ENCODE measurements at places on chromosomes 1 and 21.
A peak's percentile ranks its signal among the peaks of the same experiment; 100 is the strongest.

- no peak for DNase-seq
These were observed 43.4 kb downstream of the RGS2 start for GRCh38 chr1:192852001-192852947.

GRCh38 chr1:47873337-47873736, 123.8 kb downstream of the TRABD2B start:
- no peak for DNase-seq

DNA sequence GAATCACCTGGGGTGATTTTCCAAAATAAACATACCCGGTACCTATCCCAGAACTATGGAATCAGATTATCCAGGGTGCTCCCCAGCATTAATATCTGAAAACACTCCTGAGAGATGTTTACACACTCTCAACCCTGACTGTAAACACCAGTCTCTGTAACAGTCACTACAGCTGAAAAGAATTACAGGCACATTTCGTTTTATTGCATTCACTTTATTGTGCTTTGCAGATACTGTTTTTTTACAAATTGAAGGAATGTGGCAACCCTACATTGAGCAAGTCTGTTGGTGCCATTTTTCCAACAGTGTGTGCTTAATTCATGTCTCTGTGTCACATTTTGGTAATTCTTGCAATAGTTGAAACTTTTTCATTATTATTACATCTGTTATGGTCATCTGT, 31.8 kb downstream of the HSF2BP start:
- DNase-seq: no peak

DNA sequence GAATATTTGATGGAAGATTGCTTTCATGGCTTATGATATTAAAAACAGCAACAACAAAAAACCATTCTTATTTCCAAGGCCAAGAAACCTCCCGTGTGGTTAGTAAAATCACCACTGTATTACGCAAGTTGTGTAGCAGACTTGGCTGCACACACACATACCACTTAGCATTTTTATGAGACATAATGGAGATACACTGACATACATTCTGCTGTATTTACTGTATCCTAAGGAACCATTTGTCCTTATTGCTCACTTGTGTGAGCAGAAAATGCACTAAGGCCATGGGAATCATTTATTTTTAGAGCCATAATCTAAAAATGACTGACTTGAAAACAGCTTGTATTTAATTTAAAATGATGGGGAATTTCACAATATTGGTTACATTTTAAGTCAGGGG, 584 bp upstream of the C1orf141 start:
- no peak for DNase-seq

DNA sequence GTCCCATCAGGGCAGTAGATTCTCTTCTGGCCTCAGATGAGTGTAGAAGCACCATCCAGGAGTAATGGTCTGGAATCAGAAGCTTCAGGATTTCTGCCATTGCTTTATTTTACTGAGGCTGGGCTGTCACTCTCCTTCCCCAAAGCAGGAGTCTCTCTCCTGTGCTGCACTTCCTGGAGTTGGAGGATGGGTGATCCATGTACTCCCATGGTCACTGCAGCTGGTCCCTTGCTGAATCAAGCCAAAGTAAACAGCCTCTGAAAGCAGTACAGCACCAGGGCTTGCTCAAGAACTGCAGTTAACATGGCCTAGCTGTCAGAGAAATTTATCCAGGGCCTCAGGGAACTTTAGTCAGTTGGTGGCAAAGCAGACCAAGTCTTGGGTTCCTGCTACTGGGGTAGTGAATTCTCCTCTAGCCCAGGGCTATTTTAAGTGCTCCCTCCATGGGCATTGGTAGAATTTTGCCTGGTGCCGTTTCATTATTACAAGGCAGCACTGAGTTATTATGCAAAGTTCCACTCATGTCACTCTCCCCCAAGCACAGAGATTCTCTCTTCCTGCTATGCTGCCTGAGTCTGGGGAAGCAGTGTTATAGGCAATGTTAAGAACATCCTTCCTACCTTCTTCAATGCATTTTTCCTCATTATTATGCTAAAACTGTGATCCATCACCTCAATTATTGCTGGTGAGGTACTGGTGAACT, 29.5 kb downstream of the DRAM2 start:
- peak; percentile 25 for DNase-seq

DNA sequence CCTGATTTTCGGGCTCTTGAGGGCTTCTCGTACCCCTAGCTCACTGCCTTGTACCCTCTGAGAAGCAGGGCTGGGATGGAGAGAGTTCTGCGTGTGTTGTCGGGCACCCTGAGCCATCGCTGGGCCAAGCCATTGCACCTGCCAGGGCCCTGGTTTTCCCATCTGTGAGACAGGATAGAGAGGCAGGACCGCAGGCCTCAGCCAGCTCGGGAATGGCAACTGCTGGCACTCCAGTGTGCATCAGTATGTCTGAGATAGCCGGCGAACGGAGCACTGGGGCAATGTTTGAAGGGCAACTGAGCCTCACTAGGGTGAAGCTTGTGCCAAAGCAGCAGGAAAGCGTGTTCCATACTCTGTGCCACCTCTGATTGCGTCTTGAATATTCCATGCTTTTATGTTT, 66.9 kb downstream of the TENT5C start:
- DNase-seq: no peak

DNA sequence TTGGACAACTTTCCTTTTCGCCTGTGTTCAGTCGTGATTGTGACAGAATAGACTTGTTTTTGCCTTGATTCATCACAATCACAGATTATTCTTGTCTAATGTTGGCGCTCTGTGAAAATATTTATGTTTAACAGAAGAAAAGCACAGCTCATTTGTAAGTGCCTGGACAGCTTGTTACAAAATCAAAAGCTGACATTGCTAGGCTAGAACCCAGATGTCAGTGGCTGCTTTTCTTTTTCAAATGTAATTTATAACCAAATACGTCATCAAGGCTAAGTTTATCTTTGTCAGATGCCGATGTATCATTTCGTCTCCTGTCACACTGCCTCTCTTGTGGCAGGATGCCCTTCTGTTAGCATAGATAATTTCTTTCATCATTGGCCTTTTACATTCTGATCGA, 1227.3 kb downstream of the PLA2G4A start:
- no peak for DNase-seq

GRCh38 chr1:4527819-4528218, 126.6 kb upstream of the AJAP1 start:
- no peak for DNase-seq

- no peak for DNase-seq
These were observed 187.4 kb downstream of the NUF2 start for GRCh38 chr1:163509114-163509513.

DNA sequence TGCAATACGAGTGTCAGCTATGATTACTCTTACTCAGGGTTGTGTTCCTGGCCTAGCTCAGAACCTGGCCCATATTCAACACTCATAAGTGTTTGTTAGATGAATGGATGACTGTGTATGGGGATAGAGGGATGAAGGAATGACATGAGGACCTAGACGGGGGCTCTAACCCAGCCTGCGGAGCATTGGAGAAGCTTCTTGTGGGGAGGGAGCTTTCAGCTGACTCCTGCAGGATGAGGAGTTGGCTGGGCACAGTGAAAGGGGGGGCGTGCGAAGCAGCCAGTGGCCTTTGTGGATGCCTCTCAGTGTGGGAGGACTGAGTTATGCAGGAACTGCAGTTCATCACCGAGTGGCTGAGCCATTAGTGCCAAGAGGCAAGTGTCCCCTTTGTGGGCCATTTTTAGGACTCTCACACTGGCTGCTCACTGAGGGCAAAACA, 1.2 kb upstream of the EXTL1 start:
- no peak for DNase-seq

DNA sequence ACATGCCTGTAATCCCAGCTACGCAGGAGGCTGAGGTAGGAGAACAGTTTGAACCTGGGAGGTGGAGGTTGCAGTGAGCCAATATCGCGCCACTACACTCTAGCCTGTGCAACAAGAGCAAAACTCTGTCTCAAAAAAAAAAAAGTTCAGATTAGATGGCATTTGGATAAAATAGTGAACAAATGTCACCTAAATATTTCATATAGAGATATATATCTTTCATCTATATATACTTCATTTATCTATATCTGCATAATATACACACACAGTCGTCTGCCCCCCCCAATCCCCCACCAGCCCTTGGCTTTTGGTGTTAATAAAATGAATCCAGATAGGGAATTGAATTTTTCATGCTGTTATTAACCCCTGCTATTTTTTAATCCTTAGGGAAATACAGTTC, 5.0 kb downstream of the PPP1R15B start:
- no peak for DNase-seq

- no peak for DNase-seq
These were observed 29.4 kb upstream of the PRRC2C start for GRCh38 chr1:171455967-171456366.

DNA sequence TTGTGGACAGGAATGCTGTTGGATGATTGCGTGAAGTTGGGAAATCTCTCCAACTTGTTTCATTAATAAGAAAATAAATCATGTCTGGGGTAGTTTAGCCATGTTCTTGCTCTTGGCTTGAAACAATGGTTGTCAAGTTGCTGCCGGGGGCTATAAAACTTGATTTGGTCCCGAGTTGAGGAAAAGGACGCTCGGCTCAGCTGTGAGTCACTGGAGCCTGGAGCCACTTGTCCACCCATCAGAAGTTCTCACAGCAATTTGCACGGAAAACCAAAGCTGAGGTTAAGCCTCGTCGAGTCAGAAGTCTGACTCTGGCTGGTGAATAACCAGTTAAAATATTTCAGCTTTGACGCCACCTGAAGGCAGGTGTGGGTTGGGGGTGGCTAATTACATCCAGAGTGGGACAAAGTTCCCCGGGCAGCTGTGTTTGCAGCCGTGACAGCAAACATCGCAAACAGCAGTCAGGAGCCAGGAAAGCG, 19.7 kb upstream of the RIPK4 start:
- no peak for DNase-seq

DNA sequence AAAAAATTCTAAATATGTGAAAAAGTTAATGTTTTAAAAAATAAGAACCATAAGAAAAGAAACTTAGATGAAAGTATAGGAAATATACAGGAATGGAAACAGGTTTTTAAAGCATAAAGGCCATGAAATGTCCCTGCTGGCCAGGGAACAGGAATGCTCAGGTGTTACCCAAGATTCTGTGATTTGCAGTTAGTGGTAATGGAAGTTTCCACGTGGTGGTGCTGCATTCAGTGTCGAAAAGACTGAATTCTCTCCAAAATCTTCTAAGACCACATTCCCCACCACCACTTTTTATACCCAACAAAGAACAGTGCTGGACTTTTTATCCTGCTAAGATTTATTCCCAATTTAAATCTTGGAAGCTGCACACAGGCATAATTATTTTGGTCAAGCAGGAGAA, 126.2 kb downstream of the PRRX1 start:
- no peak for DNase-seq

DNA sequence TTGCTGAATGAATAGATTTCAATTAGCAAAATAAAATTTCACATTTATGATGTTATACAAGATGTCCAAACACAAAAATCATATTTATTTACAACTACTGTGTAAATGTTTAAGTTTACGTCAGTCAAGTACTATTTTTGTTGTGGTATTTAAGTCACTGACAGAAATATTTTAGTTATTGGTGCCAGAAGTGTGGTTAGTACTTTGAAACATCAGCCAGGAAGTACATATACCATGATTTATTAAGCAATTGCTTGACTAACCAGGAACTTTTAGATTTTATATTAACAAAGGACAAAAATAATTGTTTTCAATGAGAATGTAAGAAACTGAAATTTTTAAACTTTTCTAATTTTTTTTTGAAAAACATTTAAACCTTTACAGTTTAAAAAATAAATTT, 2.4 kb upstream of the FCRL4 start:
- no peak for DNase-seq

DNA sequence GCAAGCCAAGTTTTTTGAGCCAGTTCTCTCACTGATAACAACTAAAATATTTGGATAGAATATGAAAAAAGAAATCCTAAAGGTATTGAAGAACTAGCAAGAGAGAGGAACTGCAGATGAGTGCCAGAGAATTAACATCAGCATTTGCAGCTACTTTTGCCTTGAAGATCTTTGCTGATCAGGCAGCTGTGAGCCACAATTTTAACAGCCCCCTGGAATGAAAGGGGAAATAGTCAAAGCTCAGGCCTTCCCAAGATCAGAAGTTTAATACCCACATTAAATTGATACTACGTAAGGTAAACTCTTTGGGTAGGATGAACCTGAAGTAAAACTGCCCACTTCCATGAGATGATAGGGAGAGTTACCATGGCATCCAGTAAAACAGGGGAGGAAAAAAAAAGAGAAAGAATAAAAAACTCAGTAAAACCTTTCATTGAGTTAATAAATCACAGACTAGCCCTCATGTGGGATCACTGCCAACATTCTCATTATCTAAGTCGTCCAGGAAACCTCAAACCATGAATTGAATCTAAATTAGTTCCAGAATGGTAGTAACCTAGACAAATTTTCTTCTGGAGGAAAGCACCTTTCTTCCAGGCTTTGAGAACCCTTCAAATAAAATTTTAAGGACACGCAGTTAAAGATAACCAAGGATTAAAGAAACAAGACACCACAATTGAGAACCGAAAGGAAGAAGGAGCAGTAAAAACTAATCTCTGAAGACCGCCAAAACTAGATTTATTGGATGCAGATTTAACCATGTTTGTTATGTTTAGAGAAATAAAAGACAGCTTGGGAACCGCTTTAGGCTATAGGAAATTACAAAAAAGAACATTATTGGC, 28.3 kb downstream of the SCP2 start:
- DNase-seq: no peak

- no peak for DNase-seq
These were observed 919 bp downstream of the MCL1 start for GRCh38 chr1:150578272-150579109.
